Astrocyte of the spinal cord (primary cell): ENCODE measurements at places on chromosomes 4 and X.

DNA sequence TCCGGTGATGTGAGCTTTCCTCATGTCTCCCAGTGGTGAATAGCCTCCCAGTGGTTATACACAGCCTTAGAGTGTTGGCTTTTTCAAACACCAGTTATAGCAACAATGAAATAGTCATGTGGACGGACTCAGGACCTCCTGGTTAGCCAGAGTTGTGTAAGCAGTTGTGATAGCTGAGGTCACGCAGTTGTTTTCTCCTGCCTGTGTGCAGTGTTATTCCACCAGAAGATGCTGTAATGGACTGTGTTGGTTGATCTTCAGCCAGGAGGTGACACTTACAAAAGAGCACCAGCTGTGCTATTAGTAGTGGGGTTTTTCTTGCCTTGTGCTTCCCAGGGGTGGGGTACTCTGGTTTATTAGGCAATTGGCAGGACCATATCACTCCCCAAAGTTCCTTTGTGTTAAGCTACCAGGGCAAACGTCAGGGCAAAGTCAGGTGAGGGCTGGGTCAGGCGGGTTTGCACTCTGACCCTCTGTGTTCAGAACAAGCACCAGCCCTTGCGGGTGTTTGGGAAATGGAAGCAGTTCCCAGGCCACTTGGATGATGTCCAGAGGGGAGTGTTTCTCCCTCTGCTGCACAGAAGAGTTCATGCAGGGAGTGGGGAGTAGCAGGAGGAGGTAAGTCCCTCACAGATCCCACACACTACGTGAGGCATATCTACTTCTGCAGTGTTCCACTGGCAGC lies 252.6 kb downstream of the TMEM47 start:
- DNase-seq, result peak; percentile 43

GRCh38 chr4:153198719-153199118 lies 5.5 kb upstream of the TRIM2 start:
- DNase-seq, result no peak

DNA sequence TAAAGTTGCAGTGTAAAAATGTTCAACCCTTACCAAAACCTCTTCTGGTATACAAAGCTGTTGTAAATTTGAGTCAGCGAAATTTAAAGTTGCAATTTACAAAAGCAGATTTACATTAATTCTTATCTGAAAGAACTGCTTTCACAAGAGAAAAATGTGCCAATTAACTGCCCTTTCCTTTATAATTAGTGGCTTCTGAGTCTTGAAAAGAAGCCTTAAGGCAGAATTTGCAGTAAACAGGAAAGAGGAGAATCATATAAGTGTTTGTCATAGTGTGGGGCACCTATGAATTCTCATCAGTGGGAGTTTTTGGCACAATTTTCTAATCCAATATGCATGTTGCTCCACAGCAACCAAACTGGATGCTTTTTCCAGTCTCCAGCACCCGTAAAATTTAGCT lies 125.3 kb upstream of the GABRG1 start:
- no peak for DNase-seq

DNA sequence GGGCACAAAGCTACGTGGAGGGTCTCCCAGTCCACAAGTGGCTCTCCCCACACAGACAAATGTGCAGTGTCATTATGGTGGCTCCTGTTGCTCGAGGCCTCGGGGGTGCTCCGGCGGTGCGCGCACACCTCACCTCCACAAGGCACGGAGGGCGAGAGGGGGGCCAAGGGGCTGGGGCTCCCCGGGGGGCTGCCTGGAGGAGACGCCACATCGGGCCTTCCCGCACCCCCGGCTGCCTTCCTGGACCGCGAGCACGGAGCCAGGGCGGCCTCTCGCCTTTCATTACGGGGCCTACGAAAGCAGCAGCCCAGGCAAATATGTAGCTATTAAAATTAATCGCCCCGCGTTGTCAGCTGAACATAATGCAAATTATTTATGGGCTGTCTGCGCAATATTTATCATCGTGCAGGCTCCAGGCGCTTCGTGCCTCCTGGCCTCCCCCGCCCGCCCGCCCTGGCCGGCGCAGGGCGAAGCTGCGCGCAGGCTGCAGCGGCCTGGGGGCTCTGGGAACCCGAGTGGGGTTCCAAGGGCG lies 70.8 kb upstream of the BCOR start:
- DNase-seq, result no peak

- DNase-seq, result no peak
Measured at GRCh38 chr4:56762484-56763250, 58.8 kb downstream of the SPINK2 start.

DNA sequence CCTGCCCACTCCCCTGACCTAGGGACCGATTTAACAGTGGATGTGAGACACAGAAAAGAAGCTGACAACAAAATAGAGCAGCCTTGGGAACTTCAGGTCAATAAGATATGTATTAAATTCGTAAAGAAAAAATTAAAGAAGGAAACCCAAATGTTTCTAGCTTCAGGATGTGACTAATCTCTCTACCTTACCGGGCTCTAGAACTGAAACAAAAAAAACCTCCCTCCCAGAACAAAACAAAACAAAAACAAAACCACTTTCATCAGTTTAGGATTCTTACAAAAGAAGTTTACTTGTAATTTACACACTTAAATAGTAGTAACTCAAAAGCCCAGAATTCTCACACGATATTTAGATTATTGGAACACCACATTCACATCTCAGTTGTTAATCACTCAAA lies 185.8 kb upstream of the RPS6KA3 start:
- DNase-seq, result no peak

DNA sequence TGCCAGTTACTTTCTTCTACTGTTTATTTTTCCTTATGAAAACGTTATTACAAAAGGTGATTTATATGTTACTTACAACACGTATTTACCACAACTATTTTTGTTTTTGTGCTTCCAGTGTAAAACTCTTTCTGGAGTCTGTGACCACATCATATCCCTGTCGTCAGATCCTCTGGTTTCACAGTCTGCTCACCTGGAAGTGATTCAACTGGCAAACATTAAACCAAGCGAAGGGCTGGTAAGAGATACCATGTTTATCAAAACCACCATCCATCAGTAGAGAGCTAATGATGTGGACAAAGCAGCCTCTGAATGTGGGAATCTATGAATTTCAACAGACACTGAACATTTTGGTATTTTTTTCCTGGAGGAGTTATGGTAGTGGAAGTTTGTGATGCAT lies 116.1 kb downstream of the CNKSR2 start:
- peak; percentile 1 for DNase-seq

GRCh38 chrX:114952696-114953095 lies 64.7 kb downstream of the IL13RA2 start:
- no peak for DNase-seq

- no peak for DNase-seq
Measured at GRCh38 chrX:32126997-32127396, 1055.2 kb upstream of the FTHL17 start.

GRCh38 chr4:73387552-73387951 lies 16.5 kb upstream of the ALB start:
- DNase-seq, result no peak

- DNase-seq, result no peak
Measured at GRCh38 chrX:117538178-117539089, 578.2 kb downstream of the KLHL13 start.

- DNase-seq, result peak; percentile 33
Measured at GRCh38 chr4:106095408-106095807, 200.1 kb downstream of the NPNT start.

- DNase-seq, result no peak
Measured at GRCh38 chrX:41677183-41678060, 11.4 kb upstream of the GPR34 start.

GRCh38 chrX:40880712-40881111 lies 145.4 kb upstream of the MED14 start:
- DNase-seq, result no peak

- no peak for DNase-seq
Measured at GRCh38 chrX:101383679-101384205, 2.2 kb downstream of the BTK start.

- no peak for DNase-seq
Measured at GRCh38 chr4:136599890-136600289, 932.4 kb downstream of the PCDH18 start.

DNA sequence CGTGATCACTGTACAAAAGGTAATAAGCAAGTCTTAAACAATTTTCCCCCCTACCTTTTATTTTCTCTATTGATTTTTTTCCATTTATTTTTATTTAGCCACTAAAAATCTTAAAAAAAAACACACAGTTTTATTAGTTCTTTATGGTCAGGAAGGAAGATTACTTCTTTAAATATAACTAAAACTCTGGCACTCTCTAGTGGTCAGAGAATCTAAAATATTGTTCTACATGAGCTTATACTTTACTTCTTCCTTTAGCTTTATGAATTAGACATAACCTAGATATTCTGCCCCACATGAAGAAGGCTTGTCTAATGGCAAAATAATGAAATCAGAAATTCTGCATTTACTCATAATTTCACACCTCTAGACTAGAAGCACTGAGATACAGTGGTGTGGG lies 135.2 kb downstream of the PDE5A start:
- no peak for DNase-seq

DNA sequence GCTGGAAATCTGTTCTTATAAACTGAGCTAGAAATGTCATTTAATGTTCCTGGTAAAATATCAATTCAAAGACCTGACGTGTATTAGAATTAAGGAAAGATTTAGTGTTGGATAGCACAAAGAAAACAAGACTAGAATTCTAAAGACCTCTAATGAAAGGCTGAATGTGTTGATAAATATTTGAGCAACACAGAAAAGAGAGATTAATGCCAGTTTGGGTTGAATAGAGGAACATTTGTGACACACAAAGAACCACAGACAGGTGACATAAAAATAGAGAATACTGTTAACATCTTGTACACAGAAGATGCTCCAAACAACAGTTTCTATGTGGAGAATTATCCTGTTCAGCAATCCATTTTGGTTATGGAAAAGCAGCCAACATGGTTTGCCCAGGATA lies 222.1 kb upstream of the GALNT7 start:
- no peak for DNase-seq

- no peak for DNase-seq
Measured at GRCh38 chr4:152486429-152487389, 49.2 kb downstream of the FBXW7 start.

- no peak for DNase-seq
Measured at GRCh38 chrX:149715468-149715867, 3.6 kb downstream of the MAGEA11 start.

- DNase-seq, result no peak
Measured at GRCh38 chr4:117660668-117661067, 373.6 kb upstream of the NDST3 start.

- DNase-seq, result no peak
Measured at GRCh38 chr4:138114434-138114833, 127.7 kb downstream of the SLC7A11 start.

GRCh38 chrX:38662640-38663039 lies 101.3 kb downstream of the TSPAN7 start:
- no peak for DNase-seq

DNA sequence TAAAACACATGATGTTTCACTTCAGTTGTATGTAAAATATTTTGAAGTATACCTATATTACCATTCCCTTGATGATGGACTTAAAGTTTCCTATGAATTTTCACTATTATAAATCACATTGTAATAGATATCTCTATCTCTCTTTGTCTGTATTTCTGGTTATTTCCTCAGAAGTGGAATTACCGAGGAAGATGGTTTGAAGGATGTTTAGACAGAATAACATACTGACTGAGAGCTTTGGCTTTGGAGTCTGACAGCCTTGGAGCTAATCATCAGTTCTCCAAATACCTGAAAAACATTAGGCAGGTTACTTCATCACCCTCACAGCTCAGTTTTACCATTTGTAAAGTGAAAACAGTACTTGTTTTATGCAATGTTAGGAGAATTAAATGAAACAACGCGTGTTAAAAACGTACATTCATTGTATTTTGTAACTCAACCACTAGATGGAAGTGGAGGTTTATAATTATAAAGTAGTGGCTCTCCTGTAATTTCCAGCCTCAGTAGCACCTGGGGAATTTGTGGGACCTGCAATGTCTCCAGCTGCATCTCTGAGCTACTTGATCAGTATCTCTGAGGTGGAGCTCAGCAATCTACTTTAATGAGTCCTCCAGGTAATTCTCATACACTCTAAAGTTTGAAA lies 14.3 kb downstream of the JCHAIN start:
- peak; percentile 52 for DNase-seq

DNA sequence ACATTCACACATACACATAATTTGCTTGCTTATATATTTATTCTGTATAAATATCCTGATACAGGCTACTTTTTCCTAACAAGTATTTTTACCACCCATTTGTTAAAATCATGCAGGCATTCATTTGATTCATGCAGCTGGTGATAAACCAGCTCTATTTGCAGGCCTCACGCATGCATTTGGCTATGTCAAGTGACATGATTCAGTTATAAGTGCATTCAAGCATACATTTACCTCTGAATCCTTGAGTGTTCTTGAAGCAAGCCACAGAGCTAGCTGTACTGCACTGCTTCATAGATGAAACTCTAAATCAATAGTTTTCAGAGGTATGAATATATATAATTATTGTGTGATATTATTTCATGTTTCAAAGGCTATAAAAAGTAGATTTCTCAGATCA lies 544.0 kb upstream of the AGA start:
- DNase-seq, result no peak

- no peak for DNase-seq
Measured at GRCh38 chrX:50814701-50815100, 707 bp upstream of the SHROOM4 start.

DNA sequence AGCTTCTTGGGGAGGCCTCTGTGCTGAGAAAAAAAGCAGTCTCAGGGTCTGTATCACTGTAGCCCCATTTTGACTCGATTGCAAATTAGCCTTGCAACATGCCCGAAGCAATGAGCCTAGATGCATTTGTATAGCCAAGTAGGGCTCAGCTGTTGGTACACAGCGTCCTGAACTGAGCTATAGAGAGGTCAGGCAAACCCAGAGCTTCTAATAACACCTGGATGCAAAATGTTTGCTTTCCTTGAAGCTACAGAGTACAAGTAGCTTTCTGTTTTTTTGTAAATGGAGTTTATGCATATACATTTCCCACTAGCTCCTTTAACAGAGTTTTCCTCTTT lies 87.8 kb downstream of the PLAC1 start:
- no peak for DNase-seq

- no peak for DNase-seq
Measured at GRCh38 chr4:81467672-81467964, 4.1 kb downstream of the RASGEF1B start.

GRCh38 chr4:82201805-82202641 lies 171.8 kb downstream of the HNRNPD start:
- peak; percentile 46 for DNase-seq

- DNase-seq, result no peak
Measured at GRCh38 chr4:2085496-2085901, 26.4 kb downstream of the NAT8L start.

- DNase-seq, result no peak
Measured at GRCh38 chr4:75037252-75037651, 104.3 kb downstream of the PARM1 start.

DNA sequence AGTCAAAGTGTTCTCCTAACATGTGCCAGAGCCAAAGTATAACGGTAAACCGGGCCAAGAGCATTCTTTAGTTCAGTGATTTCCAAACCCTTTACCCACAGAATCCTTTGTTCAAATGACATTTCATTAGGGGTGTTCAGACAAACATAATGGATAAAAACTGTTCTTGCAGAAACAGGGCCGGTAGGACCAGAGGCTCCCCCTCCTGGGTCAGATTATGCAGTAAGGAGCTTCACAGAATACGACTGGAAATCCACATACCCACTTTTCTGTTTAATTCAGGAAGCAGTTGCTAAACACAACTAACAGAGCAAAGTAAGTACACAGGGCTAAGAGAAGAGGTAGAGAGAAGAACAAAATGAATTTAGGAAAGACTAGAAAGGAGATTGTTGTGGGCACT lies 46.6 kb upstream of the TMEM184C start:
- peak; percentile 36 for DNase-seq
